Cardiac muscle cell (in vitro differentiated cells and primary cell): ENCODE measurements at places on chromosomes 13 and 19. TPM values are rescaled to one million over a fixed set of nuclear protein-coding genes. Genes with fewer than 3 reads are reported as not detected.

FPR2 gene
- not detected in 2 replicates for total RNA-seq

ERICH6B gene
- total RNA-seq: not detected in 2 replicates

RXFP2 gene
- total RNA-seq: not detected in 2 replicates

IER2 gene
- 60.3 and 110 TPM in 2 replicates for total RNA-seq

KLK12 gene
- not detected in 2 replicates for total RNA-seq

ATP8A2 gene
- total RNA-seq: 0.86 and 1.6 TPM in 2 replicates

MED26 gene
- 14.2 and 15.1 TPM in 2 replicates for total RNA-seq

ZNF573 gene
- 5.7 and 7.2 TPM in 2 replicates for total RNA-seq

KLK11 gene
- total RNA-seq: not detected in 2 replicates

USHBP1 gene
- 0.07 and 0.39 TPM in 2 replicates for total RNA-seq

CALR3 gene
- total RNA-seq: not detected in 2 replicates

ZFP36 gene
- total RNA-seq: 13.6 and 14.6 TPM in 2 replicates

HSPB6 gene
- total RNA-seq: 0.51 and 2.5 TPM in 2 replicates

TTC9B gene
- not detected in 2 replicates for total RNA-seq

SLC5A5 gene
- 0.04 and 0.21 TPM in 2 replicates for total RNA-seq

SMIM44 gene
- total RNA-seq: not detected in 2 replicates

FGF9 gene
- 6.5 and 8.9 TPM in 2 replicates for total RNA-seq

PALM gene
- total RNA-seq: 63.5 and 105 TPM in 2 replicates

LIG1 gene
- total RNA-seq: 42.0 and 52.5 TPM in 2 replicates
